ENCODE measurements at places on chromosomes 13 and 19.
A peak's percentile ranks its signal among the peaks of the same experiment; 100 is the strongest.

- no peak for DNase-seq
These were observed 240.9 kb downstream of the LIG4 start for GRCh38 chr13:107974409-107974808.

GRCh38 chr13:66443926-66444325 is 786.2 kb downstream of the PCDH9 start:
- DNase-seq: no peak

GRCh38 chr13:25415241-25415640 is 43.5 kb downstream of the ATP8A2 start:
- no peak for DNase-seq

GRCh38 chr19:23377276-23377675 is 18.0 kb downstream of the ZNF91 start:
- no peak for DNase-seq

DNA sequence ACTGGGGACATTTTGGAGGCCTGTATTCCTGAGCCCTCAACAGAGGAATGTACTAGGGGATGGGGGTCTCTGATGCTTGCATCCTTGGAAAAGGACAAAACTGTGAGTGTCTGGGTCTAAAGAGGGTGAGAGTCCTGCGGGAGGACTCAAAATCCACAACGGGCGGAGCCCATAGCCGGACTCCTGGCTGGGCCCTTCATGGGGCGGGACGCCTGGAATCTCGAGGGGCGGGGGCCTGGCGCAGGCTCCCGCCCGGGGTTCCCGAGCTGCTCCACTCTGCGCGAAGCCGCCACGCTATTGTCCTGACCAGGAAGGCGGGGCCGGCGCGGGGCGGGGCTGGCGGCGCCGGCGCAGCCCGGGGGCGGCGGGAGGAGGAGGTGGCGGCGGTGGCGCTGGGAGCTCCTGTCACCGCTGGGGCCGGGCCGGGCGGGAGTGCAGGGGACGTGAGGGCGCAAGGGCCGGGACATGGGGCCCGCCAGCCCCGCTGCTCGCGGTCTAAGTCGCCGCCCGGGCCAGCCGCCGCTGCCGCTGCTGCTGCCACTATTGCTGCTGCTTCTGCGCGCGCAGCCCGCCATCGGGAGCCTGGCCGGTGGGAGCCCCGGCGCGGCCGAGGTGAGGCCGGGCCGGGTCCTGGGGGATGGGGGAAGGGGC is at the start of gene APLP1:
TSS of gene APLP1 (plus strand) at position 403 of the 651 bp plus-strand sequence. CDS start at position 466, 63 bp downstream.
- peak; percentile 19 for DNase-seq

DNA sequence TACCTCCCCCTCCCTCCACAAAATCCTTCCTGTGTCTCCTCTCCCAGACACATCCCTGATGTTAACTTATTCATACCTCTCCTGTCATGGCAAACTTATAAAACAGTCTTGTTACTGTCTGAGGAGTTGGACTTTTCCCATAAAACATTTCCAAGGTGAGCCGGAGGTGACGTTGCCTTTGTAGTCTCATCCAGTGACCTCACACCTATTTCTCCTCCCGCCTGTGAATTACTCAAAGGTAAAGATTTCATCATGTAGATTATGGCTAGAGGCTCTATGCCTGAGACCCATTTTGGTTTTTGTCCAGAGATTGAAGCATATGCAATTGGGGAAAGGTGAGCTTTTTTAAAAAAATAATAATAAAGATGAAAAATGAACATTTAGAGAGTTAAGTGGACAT is 529.0 kb downstream of the MYO16 start:
- no peak for DNase-seq

DNA sequence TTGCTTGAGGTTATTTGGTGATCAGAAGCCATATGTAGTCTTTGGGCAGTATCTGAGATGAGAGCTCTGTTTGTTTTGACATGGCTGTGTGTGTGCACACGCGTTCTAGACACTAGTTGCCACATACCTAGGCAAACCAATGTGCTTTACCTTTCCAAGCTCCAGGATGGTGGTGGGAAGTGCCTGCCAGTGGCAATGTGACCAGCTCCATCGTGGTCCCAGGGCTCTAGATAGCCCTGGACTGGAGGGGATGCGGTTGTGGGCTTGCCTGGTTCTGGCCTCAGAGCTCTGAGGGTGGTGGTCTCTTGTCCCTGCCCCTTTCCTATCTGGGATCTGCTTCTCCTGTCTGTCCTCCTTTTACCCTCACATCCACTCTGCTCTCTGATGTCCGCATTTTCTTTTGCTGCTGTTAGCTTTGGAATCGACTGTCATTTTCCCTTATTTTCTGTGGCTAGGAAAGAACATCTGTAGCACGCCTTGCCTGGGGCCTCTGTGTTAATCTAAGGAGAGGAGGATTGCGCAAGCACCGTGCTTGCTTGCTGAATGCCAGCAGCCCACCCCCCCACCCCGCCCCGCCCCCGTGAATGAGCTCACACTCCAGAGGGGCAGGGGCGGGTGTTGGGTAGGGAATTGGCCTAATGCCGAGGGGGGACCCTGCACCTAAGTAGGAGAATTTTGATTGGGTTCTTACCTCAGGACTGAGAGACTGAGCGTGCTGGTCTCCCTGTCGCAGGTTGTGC is 89.5 kb downstream of the ARHGEF7 start:
- peak; percentile 57 for DNase-seq

DNA sequence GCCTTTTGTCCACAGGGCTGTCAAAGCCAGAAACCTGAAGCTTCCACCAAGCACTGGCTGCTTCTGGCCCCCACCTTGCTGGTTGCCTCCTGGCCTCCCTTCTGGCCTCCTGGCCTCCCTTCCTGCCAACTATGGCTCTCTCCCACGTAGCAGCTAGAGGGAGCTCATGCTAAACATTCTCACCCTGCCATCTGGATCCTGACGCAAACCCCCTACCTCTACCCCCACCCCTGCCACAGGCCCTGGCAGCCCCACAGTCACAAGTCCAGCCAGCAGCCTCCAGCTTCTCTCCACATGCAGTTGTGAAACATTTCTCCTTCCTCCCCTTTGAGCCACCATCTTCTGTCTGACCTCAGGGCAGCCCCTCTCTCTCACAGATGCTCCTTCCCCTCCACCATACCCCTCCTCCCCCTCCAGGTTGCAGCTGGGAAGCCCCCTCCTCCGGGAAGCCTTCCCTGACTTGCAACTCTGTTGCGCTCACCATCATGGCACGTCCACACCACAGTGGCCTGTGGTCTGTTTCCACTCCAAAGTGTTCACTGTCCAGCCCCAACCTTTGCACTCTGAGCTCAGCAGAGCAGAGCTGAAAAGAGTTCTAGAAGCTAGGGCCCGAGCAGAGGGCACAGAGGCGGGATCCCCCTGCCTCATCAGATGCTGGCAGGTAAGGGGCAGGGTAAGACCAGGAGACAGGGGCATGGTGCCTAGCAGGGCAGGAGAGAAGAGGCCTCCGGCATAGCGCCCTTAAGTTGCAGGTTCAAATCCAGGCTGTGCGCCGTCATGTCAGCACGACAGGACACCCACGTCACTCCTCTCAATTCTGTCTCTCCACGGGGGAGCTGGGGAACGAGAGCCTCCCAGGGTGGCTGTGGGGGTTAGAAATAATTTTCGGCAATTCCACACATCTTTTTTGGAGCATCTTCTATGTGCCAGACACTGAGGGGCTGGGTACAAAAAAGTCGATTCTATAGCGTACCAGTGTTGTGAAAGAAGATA is 7.3 kb downstream of the ADGRL1 start:
- DNase-seq: no peak

DNA sequence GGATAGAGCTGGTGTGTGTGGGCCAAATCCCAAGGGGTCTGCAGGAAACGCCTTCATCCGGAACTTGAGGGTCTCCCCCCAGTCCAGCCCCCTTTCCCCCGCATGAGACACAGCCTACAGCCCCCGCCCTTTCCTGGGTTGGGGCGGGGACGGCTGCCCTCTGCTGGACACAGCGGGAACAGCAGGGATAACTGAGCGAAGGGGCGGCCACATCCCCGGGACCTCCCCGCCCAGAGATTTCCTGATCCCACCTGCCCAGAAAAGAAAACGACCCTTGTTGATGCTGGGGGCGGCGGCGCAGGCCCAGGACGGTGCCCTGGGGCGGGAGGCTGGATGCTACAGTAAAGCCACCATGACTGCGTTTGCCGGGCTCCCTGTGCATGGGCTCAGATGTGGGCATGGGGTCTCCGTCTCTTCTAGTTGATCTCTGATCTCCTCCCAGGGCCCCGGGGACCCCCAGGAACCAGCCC is 14.2 kb downstream of the ONECUT3 start:
- no peak for DNase-seq

GRCh38 chr13:72782717-72783116 is 784 bp downstream of the PIBF1 start:
- peak; percentile 21 for DNase-seq

DNA sequence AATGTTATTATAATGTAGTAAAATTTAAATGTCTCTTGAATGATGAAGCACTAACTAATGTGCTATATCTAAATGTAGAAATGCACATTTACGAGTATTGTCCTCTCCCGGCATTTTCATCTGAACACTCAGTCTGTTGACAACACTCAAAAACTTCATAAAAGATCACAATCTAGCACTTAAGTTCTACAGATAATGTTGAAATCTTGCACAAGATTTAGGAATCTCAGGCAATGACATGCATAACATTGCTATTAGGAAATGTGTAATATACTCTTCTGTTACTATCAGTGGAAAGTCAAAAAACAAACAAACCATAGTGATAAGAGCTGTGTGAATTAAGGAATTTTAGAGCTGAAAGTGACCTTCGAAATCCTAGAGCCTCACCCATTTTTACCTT is 37.5 kb upstream of the XPO4 start:
- DNase-seq: peak; percentile 20

DNA sequence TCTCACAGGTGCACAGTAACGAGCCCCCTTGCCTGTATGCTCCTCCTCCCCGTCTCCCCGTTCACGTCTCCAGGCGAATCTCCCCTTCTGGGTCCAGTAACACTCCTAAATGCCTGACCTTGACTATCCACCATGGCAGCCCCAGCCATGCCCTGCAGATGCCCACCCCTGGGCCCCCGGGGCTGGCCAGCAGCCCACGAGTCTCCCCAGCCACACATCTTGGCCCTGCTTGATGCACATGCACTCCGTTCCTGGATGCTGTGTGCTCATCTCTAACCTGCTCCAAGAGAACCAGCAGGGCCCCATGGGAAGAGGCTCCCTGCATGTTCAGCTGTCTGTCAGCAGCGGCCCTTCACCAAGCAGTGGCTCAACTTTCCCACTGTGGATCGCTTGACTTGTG is 32.0 kb downstream of the HPN start:
- DNase-seq: no peak

DNA sequence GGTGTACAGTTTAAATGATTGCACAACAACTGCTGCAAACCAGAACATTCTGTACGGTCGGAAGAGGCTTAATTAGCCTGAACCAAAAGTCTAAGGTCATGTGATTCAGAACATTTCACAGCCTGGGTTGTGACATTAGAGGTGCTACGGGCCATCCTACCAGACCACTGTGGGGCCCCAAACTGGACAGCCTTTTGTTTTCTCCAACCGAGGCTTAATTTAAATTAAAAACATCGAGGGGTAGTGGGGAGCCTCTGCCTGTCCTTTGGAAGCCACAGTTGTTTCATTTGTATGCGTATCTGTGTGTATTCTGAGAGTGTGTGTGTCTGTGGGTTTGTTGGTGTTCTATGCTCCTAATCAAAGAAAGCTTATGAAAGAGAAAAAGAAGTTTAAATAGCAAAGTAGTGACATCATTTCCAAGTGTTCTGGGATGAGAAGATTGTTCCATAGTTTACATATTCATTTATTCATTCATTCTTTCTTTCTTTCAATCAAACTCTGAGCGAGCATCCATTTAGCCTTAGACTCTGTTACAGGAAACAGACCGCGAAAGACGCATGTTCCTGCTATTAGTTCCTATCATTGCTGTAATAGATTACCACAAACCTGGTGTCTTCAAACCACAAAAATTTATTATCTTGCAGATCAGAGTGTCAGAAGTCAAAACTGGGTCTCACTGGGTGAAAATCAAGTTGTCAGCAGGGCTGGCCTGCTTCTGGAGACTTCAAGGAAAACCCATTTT is 444.8 kb downstream of the FOXO1 start:
- peak; percentile 37 for DNase-seq

DNA sequence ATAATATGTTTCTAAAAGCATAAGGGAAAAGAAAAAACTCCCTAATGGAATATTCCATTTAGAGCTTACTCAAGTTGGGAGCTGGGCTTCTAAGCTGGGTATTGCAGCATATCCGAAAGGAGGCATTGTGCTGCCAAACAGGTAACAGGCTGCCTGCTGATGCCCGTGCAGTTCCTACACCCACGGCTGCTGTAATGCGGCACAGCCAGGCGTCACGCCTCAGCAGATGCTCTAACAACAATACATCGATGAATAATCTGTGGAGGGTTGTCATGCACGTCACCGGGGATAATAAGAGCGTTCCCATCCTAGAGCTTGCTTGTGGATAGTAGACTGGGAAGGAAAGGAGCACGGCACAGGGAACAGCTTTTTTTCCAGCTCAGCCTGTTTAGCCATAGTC is 1582.1 kb upstream of the SLC10A2 start:
- DNase-seq: no peak

- no peak for DNase-seq
These were observed 353.8 kb downstream of the ENOX1 start for GRCh38 chr13:43432958-43433357.

GRCh38 chr13:109243311-109243951 is 543.0 kb downstream of the IRS2 start:
- peak; percentile 6 for DNase-seq

DNA sequence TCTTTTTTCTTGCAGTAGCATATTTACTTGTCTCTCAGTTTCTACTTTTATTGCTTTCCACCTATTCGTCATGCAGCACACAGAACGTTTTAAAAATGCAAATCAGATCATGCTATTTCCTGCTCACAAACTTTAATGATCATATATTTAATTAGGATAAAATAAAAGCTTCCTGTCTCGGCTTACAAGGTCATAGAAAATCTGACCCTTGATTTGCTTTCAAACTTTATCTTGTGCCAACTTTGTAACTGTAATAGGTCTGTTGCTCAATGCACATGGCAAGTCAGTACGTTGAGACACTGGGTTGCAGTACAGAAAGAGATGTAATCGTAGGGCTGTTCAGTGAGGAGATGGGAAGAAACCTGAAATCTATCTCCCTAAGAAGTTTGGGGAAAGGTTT is 95.6 kb upstream of the CSNK1A1L start:
- no peak for DNase-seq

- no peak for DNase-seq
These were observed 406.3 kb downstream of the COG6 start for GRCh38 chr13:40061466-40062450.

DNA sequence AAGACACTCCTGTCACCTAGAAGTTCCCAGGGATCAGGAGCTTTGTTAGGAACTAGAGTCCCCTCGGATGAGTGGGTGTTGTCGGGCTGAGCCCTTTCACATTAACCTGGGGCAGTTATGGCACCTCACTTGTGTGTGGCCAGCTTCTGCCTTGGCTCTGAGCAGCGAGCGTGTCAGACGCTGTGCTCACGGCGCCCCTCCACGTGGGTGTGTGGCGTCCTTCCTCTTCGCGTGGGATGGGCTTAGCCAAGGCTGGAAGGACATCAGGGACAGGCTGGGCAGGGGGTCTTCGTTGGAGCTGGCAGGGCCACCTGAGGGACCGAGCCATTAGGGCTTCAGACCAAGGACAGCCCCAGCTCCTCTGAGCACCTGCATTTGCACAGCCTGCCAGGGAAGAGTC is 23.4 kb downstream of the DOT1L start:
- no peak for DNase-seq

DNA sequence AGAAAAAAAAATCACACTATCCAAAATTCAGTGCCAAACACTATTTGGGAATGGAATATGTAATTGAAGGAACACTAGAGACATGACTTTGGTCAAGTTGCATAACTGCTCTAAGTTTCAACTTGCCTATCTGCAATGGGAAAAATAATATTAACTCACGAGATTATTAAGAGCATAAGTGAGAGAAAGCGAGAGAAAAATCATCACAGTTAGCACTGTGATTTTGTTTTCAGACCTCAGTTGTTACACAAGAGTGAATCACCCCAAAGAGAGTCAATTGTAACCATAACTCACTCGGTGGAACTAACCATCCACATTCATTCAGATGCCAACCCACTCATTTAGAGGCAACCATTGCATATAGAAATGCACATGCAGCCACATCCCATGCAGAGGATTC is 147.1 kb downstream of the NHLRC3 start:
- no peak for DNase-seq
